Activated naive CD4-positive, alpha-beta T cell treated with anti-CD3 and anti-CD28 coated beads, Interleukin-2, amount 10 ng/mL, durations not matched to agents 5 hours and 36 hours (primary cell): ENCODE measurements at places on chromosomes 1 and 21. TPM values are rescaled to one million over a fixed set of nuclear protein-coding genes. Genes with fewer than 3 reads are reported as not detected.

The DAB1 gene
- 0.94 TPM for total RNA-seq

The CYP4A22 gene
- not detected for total RNA-seq

The HCRTR1 gene
- not detected for total RNA-seq

The CD5L gene
- total RNA-seq, result not detected

The PTGER3 gene
- 0.15 TPM for total RNA-seq

The TFF3 gene
- not detected for total RNA-seq

The HIVEP3 gene
- 23.8 TPM for total RNA-seq

The SPRR1A gene
- not detected for total RNA-seq

The OR2T33 gene
- total RNA-seq, result not detected

The RHOU gene
- total RNA-seq, result 8.0 TPM

The L1TD1 gene
- not detected for total RNA-seq

The DIRAS3 gene
- not detected for total RNA-seq

The YBX1 gene
- 519 TPM for total RNA-seq

The FOXD2 gene
- 0.36 TPM for total RNA-seq

The TAS1R1 gene
- total RNA-seq, result not detected

The WNT2B gene
- not detected for total RNA-seq

The DNM3 gene
- 1.7 TPM for total RNA-seq

The LRRC42 gene
- total RNA-seq, result 17.7 TPM

The TUT4 gene
- 98.8 TPM for total RNA-seq

The DISP1 gene
- total RNA-seq, result 1.8 TPM

The S100A7A gene
- total RNA-seq, result not detected

The TMEM79 gene
- total RNA-seq, result 8.5 TPM

The SRSF10 gene
- 186 TPM for total RNA-seq

The FCGR3B gene
- total RNA-seq, result not detected

The C1orf146 gene
- total RNA-seq, result not detected

The ETV3L gene
- not detected for total RNA-seq

The S1PR1 gene
- 239 TPM for total RNA-seq

The ITLN1 gene
- not detected for total RNA-seq

The DEPDC1 gene
- 16.5 TPM for total RNA-seq

The ACTL8 gene
- total RNA-seq, result not detected

The FAM72D gene
- 10.0 TPM for total RNA-seq

The PKLR gene
- total RNA-seq, result not detected

The LEFTY2 gene
- total RNA-seq, result not detected

The ATP6V1G3 gene
- not detected for total RNA-seq

The HAX1 gene
- 97.2 TPM for total RNA-seq

The CHI3L2 gene
- total RNA-seq, result 28.8 TPM
